GOT3 (cell line): ENCODE measurements at places on chromosomes 3 and 15.

DNA sequence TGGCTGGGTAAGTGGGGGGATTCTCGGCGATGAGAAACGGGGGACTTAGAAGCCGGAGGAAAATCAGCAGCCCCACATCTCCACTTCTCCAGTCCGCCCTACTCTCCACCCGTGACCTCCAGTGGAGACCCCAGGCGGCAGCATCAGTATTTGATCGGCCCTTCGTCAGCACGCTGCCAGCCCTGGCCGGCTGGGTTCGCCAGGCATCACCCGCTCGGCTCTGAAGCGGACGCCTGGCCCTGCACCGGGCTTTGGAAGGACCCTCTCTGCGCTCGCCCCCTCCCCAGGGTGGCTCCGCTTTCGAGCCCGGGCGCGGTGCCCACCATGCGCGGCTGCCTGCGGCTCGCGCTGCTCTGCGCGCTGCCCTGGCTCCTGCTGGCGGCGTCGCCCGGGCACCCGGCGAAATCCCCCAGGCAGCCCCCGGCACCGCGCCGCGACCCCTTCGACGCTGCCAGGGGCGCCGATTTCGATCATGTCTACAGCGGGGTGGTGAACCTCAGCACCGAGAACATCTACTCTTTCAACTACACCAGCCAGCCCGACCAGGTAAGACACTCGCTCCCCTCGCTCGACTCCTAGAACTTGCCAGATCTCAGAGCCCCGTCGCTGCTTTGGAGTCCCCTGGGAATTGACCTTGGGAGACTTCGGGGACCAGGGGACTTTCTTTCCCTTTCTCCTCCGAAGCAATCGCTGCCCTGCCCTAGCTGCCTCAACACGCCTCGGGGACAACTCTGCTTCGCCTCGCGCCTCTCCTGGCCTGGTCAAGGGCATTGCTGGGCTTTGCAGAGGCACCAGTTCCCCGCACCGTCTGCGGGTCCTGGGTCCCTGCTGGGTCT, 561 bp downstream of the SIDT1 start:
- DNase-seq: no peak

DNA sequence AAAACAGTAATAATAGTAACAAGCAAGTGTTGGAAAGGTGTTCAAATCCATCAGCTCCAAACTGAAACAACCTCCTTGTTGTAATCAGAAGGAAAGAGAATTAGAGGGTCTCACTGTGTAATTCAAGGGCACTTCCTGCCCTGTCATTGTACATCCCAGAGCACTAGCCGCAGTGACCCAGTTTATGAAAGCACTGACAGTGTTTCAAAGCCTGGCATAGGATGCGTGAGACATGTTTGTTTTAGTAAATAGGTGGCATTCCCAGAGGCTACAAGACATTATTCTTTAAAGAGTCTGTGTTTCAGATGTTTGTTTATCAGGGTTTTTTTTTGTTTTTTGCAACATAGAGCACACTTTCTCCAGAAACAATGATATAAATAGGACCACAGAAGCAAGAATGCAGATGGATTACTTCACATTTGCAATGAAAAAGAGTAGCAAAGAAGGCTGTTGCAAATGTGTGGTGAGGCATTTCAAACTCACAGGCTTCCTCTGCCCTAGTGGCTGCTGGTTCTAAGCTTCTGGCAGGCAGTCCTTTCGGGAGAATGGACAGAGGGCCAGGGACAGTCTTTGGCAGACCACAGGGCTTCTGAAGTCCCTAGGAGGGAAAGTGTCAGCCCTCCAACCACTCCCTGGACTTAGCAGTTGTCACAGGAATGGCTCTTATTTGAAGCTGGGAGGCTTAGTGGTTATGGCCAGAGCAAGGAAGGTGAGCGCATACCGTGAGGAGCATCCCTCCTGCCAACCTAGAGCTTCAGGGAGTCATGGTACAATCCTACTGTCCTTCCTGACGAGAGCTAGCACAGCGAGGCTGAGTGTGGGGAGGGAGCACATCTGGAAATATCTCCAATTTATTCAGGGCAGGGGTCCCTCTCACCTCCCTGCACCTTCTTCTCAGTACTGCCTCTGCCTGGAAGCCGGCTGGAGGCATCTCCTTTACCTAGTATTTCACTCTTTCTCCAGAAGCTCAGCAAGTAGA, 31.4 kb upstream of the TIPARP start:
- DNase-seq: no peak

DNA sequence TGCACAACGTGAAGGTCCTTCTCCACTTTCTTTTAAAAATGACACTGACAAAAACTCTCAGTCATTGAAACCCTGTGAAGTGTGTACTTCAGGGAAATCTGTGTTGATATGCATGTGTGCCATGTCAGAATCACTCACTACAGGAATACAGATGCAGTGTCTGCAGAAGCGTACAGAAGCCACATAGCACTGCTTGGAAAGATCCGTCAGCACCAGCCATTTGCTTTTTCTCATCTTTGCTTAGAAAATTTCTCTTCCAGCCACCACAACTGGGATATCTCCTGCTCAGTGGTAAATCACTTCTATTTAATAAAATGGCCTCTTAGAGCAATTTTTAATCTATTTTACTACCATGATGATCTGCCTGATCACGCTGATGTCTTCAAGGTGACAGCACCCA, 91.3 kb upstream of the ARHGEF26 start:
- no peak for DNase-seq

- DNase-seq: no peak
These were observed 61.8 kb upstream of the PRR20G start for GRCh38 chr3:127349501-127350171.

- no peak for DNase-seq
These were observed 1194.6 kb downstream of the ZPLD1 start for GRCh38 chr3:103629391-103629790.
